ENCODE measurements at places on chromosomes 7 and 10. TPM values are rescaled to one million over a fixed set of nuclear protein-coding genes. Genes with fewer than 3 reads are reported as not detected.

The MMD2 gene
- total RNA-seq: not detected

DNA sequence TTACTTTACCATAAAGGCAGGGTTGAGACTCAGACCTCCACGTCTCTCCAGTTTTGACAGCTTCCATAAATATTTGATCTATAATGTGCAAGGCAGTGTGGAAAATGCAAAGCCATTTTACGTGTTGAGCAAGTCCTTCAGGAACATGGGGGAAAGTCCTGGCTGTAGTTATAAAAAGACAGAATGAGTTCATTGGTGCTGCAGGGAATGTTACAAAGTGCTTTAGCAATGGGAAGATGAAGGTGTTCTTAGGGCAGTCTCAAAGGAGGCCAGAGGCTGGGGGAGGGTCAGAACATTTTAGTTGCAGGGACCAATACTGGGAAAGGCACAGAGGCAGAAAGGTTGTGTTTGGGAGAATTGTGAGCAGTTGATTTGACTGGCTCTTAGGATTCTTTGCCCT lies 27.9 kb downstream of the CNNM2 start:
- DNase-seq: no peak

- DNase-seq: no peak
Observed at GRCh38 chr10:132345345-132345744, 13.4 kb downstream of the LRRC27 start.

GRCh38 chr10:48576501-48576900 lies 28.4 kb downstream of the ARHGAP22 start:
- DNase-seq: no peak

Data from natural killer cell treated with Interleukin-12 subunit alpha and Interleukin-12 subunit beta and Interleukin-15 and Interleukin-18, amount 100 ng/mL, for 72 hours (primary cell).